ENCODE measurements at places on chromosomes 16 and 17. TPM values are rescaled to one million over a fixed set of nuclear protein-coding genes. Genes with fewer than 3 reads are reported as not detected.

The SLFN14 gene
- not detected for polyA plus RNA-seq

The CCL5 gene
- 2.8 TPM for polyA plus RNA-seq

The C17orf113 gene
- polyA plus RNA-seq: 0.14 TPM

- no peak for DNase-seq
Observed at GRCh38 chr17:69651921-69652320, 237.4 kb downstream of the MAP2K6 start.

Data from naive thymus-derived CD4-positive, alpha-beta T cell (primary cell).